ENCODE measurements at places on chromosomes 1 and 21. TPM values are rescaled to one million over a fixed set of nuclear protein-coding genes. Genes with fewer than 3 reads are reported as not detected.

DNA sequence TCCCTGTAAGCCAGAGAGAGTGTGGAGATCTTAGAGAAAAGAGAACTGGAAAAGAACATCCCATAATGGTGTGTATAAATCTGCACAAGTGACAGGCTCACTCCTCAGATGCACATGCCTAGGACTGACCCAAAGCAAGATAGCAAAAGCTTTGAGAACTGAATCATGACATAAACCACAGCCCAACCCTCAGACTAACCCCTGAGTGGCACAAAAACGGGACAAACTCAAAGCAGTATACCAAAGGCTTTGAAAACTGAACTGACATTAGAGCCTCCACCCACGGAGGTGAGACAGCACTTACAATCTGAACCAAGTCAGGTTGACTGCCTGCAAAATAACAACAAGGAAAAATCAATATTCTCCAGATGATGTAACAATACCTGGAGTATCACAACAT lies 70.8 kb downstream of the TIAM1 start:
- DNase-seq, result no peak

GRCh38 chr1:193402977-193403376 lies 216.6 kb upstream of the B3GALT2 start:
- no peak for DNase-seq

- DNase-seq, result no peak
Measured at GRCh38 chr1:18951818-18952391, 4.6 kb downstream of the IFFO2 start.

- DNase-seq, result no peak
Measured at GRCh38 chr1:47241114-47242113, 9.4 kb upstream of the TAL1 start.

GRCh38 chr1:210571356-210572284 lies 242.9 kb downstream of the HHAT start:
- no peak for DNase-seq

DNA sequence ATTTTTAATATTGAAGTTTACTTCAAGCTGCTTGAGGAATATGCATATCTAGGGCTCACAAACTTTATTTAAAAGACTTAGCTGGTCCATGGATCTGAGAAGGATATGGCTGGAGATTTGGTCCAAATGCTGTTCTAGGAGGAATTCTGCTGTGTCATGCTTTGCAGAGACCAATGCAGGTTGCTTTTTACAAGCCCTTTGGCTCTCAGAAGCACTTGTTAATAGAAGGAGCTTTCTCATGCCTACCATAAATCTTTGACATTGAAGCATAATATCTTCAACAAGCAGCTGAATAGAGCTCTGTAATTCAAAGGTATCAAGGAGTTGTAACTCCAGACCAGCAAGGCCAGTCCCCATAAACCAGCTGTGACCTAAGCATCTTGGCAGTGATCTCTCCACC lies 299.1 kb downstream of the HHAT start:
- DNase-seq, result no peak

DNA sequence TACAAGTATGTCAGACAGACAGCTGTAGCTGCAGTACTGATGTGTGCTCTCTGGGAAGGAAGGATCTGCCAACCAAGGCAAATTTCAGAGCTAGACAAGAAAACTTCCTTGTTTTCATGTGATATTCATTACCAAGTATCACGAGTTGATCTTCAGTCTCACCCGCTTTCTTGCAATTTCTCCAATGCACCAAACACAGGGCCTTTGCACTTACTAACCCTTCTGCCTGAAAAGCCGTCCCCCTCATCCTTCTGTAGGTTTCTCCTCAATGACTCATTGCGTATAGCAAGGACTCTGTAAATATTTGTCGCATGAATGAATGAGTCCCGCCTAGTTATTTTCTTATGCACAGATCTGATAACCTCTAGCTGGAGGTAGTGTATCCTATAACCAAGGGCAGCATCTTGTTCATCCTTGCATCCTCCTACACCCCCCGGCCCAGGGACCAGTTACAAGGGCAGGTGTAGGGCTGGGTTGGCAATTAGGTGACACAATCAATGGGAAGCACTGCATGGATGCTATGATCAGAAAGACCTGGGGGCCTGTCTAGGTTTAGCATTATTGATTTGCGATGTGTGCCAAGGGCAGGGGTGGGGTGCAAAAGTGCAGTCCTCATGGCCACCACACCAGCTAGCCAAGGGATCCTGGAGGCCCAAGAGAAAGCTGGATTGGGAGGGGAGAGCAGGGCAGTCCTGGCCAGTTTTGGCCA lies 51.4 kb upstream of the GPR157 start:
- no peak for DNase-seq

The ARHGEF2 gene
- 68.3 TPM for total RNA-seq

DNA sequence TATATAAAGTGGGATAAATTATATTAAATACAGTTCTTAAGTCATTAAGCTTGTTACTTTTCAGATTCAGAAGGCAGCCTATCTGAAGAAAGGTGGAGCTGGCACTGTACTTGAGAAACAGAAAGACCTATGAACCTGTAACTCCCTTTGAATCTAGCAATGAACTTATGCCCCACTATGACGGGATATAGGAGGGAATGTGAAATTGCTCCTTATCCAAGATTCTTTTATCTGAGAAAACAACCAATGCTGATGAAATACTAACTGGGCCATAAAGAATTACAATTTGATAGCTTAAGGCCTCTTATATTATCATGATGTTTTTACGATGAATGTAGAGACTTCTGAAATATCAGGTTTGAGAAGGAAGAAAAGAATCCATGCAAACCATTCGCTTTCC lies 50.1 kb downstream of the ATP1B1 start:
- no peak for DNase-seq

The TMCO2 gene
- not detected for total RNA-seq

The GRIK3 gene
- 3.7 TPM for total RNA-seq

The PTAFR gene
- total RNA-seq, result 1.2 TPM

DNA sequence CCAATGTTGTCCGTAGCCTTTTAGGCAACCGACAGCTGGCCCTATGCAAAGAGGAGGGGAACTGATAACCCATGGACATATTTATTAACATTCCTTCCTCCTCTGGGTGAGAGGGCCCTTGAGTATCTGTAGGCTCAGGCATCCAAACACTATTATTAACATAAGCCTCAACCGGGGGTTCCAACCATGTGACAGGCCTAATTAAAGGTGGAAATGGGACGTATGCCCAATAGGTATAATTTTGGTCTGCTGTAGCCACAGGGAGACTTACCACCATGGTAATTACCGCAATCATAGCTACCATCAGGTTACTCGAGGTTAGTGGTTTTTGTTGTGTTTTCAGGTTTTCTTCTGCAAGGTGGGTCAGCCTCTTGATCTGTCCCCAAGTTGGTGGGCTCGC lies 5.3 kb downstream of the DAP3 start:
- no peak for DNase-seq

The ADAMTS4 gene
- 7.2 TPM for total RNA-seq

GRCh38 chr1:215617979-215618378 lies 50.9 kb downstream of the KCTD3 start:
- DNase-seq, result no peak

DNA sequence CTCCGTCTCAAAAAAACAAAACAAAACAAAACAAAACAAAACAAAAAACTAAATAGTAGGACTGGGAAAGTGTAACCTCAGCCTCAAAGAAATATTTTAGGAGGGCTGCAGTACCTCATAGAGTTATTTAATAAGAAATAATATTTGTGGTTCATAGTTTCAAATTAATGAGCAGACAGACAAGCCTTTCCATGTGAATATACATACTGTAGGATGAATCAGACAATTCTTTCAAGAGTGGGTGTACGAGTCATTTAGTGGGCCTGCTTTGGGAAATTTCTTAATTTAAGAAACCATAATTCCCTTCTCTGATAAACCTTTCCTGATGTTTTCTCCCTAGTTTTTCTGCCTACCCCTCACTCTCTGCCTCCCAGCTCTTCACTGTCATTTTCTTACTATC lies 52.5 kb downstream of the CDC14A start:
- DNase-seq, result no peak

The ZSWIM5 gene
- total RNA-seq, result 2.5 TPM

- no peak for DNase-seq
Measured at GRCh38 chr1:47180603-47181094, 9.2 kb downstream of the PDZK1IP1 start.

DNA sequence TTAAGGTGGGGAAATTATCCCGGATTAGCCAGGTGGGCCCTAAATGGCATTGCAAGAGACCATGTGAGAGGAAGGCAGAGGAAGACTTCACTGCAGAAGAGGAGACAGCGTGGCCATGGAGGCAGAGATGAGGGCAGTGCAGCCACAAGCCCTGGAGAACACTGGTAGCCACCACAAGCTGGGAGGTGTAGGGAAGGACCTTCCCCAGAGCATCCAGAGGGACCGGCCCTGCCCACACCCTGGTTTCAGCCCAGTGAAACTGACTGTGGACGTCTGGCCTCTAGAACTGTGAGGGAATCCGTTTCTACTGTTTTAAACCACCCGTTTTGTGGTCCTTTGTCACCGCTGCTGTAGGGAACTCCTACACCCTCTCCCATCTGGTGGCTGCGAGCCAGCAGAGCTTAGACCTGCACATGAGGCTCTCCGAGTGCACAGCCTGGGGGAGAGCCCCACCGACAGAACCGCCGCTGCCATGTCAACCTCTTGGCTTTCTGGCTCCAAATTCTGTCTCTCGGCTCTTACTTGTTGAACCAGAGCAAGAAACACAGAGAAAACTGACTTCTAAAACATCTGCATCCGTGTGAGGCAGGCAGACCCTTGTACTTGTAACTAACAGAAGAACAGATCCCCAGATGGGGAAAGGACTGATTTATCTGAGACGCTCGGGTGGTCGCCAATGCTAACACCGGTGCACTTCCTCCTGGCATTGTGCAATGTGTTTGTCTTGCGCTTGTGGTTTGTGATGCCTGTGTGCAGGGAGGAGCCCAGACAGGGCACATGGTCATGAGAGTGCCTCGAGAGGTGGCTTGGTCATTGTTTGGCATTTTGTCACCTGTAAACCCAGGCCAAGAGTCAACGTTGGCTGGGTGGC lies 90.8 kb upstream of the TMPRSS2 start:
- no peak for DNase-seq

DNA sequence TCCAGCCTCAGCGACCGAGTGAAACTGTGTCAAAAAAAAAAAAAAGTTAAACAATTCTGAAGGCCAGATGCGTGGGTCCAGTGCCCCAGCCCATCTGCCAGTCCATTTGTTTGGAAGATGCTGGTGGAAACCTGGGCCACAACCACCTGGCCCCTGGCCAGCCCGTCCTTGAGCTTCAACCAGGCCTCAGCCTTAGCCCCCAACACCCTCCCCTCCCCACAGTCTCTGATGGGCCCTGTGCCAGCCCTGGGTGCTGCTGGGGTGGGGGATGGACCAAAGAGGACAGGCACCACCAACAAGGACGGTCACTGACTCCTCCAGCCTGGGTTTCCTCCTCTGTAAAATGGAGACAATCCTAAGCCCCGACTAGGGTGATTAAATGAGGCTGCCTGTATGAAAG lies 19.6 kb upstream of the PLEKHG5 start:
- no peak for DNase-seq

DNA sequence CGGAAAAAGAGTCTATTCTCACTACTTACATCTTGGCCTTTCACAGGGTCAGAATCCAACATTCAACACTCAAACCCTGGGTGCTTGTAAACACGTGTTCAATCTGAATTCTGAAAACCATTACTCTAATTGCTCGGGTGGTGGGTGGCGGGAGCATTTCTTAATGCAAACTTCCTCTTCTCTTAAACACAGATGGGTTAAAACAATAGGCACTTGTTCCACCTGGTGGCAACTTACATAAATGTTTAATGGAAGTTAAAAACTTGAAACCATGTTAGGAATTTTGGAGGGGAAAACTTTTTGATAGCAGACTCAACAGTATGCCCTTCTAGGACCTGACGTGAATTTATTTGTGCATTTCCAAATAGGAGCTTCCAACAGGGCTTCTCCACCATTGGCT lies 23.4 kb upstream of the TDRD10 start:
- DNase-seq, result no peak

DNA sequence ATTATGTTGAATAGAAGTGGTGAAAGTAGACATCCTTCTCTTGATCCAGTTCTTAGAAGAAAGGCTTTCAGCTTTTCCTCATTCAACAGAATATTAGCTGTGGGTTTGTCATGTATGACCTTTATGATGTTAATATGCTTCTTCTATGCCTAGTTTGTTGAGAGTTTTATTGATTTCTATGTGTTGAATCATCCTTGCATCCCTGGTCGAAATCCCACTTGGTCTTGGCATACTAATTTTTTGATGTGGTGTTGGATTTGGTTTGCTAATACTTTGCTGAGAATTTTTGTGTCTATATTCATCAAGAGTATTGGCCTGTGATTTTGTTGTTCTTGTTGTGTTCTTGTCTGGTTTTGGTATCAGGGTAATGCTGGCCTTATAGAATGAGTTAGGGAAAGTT lies 20.9 kb downstream of the CD55 start:
- DNase-seq, result no peak

- no peak for DNase-seq
Measured at GRCh38 chr1:167416506-167416905, 101.8 kb downstream of the CD247 start.

DNA sequence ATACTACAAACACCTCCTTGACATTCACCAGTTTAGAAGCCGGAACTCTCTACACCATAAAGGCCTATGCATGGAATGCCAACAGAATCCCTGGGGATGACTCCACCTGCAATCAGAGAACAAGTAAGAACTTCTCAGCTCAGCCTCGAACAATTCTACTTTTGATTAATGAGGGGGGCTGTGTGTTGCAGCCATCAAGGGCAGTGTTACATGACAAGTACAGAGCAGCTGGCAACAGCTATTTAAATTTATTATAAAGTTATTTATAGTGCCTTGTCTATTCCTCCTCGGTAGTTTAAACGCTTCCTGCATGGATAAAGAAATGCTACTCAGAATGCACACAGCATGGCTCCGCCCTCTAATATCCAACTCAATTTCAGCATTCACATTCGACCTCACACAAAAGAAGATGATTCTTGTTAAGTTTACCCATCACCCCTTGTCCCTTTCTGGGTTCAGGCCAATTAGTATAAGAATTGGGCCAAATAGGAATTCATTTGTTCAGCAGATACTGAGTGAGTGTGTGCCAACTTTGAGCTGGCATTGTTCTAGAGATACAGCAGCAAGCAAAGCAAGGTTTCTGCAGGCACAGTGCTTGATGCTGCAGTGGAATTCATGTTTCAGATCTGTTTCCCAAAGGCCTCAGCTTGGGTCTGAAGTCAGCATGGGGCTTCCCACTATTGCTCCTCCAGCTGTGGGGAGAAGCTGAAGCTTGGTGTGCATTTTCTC lies 6.4 kb downstream of the FNDC7 start:
- no peak for DNase-seq

The RGSL1 gene
- not detected for total RNA-seq
